ENCODE measurements at places on chromosomes 1 and 21.

DNA sequence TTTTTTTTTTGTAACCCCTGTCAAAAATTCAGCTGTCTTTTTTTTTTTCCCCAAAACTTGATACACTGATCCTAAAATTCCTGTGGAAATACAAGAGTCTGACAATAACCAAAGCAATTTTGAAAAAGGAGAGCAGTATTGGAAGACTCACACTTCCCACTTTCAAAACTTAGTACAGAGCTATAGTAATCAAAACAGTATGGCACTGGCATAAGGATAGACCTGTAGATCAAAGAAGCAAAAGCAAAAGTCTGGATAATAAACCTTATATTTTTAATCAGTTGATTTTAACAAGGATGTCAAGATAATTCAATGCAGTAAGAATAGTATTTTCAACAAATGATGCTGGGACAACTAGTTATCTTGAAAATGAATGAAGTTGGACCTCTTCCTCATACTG is 17.3 kb downstream of the FBXO28 start:
- DNase-seq = no peak

- no peak for DNase-seq
Observed at GRCh38 chr1:164226977-164227376, 332.0 kb upstream of the PBX1 start.

DNA sequence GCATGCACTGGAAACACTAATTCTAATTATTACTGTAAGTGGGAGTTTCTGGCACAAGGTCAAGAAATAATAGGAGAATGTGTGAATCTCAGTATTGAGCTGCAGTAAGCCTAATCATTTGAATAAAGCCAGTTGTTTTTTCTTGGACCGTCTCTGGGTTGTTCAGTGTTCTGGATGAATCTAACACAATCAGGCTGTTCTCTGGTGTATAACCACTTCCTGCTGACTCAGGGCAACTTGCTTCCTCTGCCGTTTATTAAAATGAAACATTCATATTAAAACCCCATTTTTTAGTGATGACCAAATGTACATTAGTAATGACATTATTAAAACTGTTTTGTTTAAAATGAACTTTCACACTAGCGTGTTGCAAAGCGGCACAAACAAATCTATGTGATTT is 273.1 kb upstream of the SNX7 start:
- DNase-seq = no peak

GRCh38 chr1:220326578-220326977 is 54.3 kb upstream of the RAB3GAP2 start:
- no peak for DNase-seq

DNA sequence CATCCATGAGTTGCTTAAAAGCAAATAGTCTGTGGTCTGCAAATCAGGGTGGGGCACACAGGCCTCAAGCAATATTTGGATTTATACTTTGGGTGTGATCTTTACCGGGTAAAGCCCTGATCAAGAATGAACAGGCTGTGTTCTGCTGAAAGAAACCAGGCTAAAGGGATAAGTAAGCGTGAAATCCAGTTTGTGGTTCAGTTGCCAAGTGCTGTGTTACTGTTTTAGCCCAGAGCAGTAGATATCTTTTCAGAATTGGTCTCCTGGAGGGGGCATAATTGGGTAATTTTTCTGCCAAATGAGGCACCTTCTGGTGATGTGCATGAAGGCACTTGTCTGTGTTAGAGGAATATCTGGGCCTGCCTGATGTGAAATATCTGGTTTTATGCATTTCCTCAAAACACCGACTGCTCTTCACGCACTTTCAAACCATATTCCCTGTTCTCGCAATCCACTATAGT is 21.4 kb downstream of the AIM2 start:
- DNase-seq = no peak

DNA sequence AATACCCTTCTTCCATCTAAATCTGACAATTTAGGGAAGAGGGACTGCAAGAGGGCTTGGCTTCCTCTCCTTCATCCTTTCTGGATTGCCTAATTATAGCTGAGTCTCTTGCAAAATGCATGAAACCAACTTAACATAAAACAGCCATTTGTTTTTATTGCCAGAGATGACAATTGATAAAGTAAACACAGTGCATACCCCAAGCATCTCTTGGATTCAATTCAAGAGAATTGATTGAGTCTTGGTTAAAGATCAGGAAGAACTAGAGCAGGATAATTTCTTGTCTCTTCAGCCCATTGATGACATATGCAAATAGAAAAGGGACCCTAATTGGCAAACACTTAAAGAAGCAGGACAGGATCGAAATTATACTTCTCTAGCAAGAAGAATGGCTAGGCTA is 617.1 kb upstream of the PTBP2 start:
- DNase-seq = no peak

Measured in activated effector memory CD4-positive, alpha-beta T cell treated with Interleukin-2 at 50 U/mL for 16 hours (primary cell).